Right atrium auricular region (tissue), 2 donors: ENCODE measurements at places on chromosomes 5 and 9.

GRCh38 chr5:174723979-174724483 lies 351 bp upstream of the MSX2 start:
- no peak for DNase-seq

DNA sequence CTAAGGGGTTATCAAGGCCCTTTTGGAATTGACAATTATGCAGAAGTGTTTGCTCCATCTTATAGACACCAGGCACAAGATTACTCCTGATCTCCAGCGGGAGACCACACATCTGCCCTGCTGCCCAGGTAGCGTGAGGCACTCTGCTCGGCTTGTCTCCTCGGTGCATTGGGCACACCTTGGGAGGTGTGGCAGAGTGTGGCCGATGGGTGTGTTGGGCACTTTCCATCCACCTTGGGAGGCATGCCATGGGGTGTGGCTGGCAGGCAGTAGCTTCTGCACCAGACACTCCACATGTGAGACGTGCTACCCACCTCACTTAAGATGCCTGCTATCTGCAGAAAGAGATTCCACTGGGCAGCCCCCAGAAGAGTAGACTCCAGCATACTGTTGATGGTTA lies 54.1 kb downstream of the GADD45G start:
- DNase-seq: no peak

DNA sequence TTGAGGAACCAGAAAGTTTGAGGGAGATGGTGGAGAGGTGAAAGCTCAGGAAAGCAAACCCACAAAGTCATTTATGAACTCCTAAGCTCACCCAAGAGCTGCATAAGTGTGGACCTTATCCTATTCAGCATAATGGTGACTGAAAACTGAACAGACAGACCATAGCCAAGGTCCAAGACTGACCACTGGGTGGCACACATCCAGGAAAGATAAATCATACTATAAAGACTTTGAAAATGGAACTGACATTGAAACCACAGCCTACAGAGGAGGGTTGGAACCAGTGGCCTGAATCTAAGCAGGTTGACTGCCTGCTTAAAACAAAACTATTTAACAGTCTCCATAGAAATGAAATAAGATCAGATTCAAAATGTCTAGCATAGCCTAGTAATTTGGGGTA lies 121.0 kb upstream of the RGS7BP start:
- DNase-seq: no peak

GRCh38 chr5:124045412-124045811 lies 533.4 kb downstream of the CSNK1G3 start:
- DNase-seq: no peak

GRCh38 chr5:75156585-75156984 lies 80.1 kb downstream of the ANKRD31 start:
- DNase-seq: no peak

- no peak for DNase-seq
Observed at GRCh38 chr9:76812591-76812990, 48.4 kb downstream of the PCA3 start.

DNA sequence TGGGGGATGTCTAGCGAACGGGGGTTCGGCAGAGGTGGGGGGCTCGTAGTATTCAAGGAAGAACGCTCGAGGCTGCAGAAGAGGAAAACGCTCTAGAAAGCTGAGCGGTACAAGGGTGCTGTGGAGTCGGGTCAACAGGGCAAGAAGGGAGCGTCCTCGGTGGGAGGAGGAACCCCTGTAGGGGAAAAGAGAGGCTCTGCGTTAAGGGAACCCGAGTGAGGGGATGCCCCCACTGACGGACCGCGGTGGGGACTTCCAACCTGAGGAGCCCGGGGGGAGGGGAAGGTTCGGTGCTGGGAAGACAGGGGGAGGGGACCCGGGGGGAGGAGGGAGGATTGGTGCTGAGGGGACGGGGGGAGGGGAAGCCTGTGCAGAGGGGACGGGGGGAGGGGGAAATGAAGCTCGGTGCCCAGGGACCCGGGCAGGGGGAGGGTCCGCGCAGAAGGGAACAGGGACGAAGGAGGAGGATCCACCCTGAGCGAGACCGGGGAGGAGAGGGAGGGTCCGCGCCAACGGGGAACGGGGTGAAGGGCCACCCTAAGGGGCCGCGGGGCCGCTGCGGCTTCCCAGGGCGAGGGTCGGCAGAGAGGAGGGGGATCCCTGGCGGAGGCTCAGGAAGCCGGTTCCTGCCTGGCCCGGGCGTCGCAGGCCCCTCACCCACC lies 621 bp downstream of the NR6A1 start:
- DNase-seq: no peak

- no peak for DNase-seq
Observed at GRCh38 chr9:36319183-36319582, 60.9 kb upstream of the GNE start.

GRCh38 chr5:18761801-18762200 lies 1127.5 kb downstream of the TAF11L14 start:
- DNase-seq: no peak

- DNase-seq: no peak
Observed at GRCh38 chr5:103262422-103262871, 3.9 kb downstream of the MACIR start.

DNA sequence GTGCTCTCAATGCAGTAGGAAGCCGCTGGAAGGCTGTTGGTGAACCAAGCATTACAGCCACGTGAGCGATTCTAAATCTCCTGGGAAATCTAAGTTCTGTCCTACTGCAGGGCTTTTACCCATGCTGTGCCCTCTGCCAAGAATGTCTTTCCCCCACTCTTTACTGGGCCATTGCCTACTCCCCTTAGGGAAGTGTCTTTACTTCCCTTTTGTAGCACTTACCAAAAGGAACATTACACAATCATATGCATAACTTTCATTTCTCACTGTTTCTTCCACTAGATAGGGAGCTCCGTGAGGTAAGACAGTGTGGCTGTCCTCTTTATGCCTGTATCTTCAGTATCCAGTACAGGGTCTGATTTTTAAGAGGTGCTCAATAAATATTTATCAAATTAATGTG lies 241.7 kb upstream of the NR4A3 start:
- DNase-seq: no peak

GRCh38 chr9:18834740-18835361 lies 198.2 kb downstream of the SAXO1 start:
- no peak for DNase-seq

GRCh38 chr9:87447547-87448432 lies 49.9 kb upstream of the DAPK1 start:
- no peak for DNase-seq

GRCh38 chr5:106415541-106415940 lies 1255.2 kb downstream of the EFNA5 start:
- DNase-seq: no peak

DNA sequence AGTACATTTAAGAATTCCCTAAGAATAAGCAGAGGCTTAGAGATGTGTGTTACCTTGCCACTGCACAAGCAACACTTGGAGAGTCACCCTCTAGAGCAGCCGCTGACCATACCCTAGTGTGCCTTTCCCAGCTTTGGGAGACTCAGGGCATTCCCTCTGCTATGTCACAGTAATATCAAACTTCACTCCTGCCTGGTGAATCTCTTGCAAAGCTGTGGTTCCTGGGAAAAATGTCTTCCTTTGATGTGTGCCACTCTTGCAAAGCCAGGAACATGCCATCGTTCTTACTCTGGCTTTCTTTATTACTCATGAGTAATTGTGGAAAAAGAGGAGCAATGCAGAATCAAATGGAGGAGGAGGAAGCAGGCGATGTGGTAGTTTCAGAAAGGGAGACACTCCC lies 173.2 kb downstream of the CCDC192 start:
- no peak for DNase-seq

DNA sequence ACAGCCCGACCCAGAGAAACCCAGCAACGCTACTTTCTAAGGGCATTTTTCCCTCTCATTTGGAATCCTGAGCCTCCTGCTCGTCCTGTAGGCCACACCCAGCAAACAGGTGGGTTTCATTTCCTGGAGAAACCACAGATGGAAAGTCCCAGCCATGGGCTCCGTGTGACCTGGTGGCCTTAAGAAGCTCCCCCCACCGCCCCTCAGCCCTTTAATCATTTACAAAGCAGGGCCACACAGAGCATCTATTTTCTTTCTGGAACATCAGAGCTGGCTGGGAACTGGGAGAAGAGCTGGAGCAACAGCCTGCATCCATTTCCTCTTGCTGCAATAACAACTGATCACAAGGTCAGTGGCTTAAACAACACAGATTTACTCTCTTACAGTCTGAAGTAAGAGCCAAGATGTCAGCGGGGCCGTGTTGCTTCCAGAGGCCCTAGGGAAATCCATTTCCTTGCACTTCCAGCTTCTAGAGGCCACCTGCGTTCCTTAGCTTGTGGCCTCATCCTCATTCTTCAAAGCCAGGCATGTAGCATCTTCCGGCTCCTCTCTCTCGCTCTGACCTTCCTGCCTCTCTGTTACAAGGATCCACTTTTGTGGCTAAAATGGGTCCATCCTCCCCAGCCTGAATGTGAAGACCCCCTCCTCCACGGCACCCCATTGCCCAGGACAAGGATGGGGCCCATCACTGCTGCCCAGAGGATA lies 40.5 kb downstream of the C9orf50 start:
- no peak for DNase-seq
